Stimulated activated CD8-positive, alpha-beta memory T cell treated with anti-CD3 and anti-CD28 coated beads, Interleukin-15, amount 100 ng/mL, for 24 hours (primary cell): ENCODE measurements at places on chromosomes 1 and 21.

- no peak for DNase-seq
These were observed 26.3 kb downstream of the USP24 start for GRCh38 chr1:55188909-55189308.

GRCh38 chr1:155324717-155325602 lies 4.3 kb downstream of the RUSC1 start:
- no peak for DNase-seq

GRCh38 chr1:237258871-237259270 lies 216.9 kb downstream of the RYR2 start:
- no peak for DNase-seq

DNA sequence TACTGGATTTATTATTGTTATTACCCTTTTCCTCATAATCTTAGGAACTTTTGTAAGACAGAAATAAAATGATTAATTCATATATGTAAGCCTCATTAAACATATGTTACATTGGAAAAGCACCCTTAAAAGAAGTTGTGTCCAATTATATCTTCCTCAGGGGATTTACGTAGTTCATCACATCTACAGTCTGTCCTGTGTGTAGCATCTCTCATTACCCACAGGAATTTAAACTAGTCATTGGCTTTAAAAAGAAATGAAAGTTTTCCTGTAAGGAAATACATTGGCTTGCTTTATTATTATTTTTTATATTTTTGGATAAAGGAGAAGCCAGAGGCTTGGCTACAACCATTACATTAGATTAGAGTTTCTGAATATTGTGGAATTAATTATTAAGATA lies 56.1 kb downstream of the SWT1 start:
- DNase-seq = no peak

- no peak for DNase-seq
These were observed 63.7 kb upstream of the COG2 start for GRCh38 chr1:230578616-230579015.

- DNase-seq = no peak
These were observed 2.4 kb downstream of the BEST4 start for GRCh38 chr1:44785501-44786137.

DNA sequence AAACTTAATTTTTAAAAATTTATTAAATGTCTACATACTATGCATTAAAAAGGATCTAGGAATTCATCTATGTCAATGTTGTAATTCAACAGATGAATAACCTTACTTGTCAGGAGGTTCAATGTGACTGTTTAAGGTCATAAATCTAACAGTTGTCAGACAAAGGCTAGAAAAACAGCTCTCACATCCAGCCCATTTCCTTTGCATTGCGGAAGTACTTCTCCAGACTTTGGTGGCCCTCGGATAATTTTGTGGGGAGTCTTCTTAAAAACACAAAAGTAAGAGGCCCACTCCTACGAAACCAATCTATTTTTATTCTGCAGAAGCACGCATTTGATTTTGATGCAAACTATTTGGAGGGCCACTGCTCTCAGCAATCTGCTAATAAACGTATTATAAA lies 122.6 kb upstream of the CHRM3 start:
- DNase-seq = no peak

DNA sequence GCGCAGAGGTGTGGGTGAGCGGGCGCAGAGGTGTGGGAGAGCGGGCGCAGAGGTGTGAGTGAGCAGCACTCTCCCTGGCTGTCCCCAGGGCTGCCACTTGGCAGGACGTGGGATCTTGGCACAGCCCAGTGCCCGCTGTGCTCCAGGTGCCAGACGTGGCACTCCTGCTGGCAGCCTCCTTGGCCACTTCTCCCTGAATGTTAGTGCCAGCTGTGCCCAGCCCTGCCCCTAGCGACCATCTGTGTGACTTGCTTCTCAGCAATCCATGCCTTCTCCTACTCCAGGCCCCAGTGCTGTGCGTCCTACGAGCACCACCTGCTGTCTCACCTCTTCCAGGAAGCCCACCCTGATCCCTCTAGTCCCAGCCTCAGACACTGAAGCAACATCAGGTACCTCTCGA lies 30.5 kb downstream of the KRTAP10-1 start:
- DNase-seq = no peak

DNA sequence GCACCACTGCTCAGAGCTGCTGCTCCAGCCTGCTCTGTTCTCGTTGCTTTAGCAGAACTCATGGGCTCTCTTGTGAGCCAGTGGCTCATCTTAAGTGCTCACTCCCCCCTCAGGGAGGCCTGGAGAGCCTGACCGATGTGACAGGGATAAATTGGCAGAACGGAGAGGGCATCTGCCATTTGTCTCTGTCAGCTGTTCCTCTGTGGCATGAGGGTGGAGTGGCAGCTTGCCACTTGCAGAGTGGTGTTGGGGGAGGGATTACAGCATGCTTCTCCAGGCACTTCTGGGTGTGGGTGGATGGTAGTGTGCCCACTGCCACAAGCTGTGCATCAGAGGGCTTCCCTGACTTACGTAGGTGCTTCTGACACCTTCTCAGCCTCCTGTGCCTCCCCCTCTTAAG lies 229.5 kb downstream of the PAPPA2 start:
- no peak for DNase-seq

- DNase-seq = no peak
These were observed 1.3 kb downstream of the DYRK1A start for GRCh38 chr21:37367703-37368540.

DNA sequence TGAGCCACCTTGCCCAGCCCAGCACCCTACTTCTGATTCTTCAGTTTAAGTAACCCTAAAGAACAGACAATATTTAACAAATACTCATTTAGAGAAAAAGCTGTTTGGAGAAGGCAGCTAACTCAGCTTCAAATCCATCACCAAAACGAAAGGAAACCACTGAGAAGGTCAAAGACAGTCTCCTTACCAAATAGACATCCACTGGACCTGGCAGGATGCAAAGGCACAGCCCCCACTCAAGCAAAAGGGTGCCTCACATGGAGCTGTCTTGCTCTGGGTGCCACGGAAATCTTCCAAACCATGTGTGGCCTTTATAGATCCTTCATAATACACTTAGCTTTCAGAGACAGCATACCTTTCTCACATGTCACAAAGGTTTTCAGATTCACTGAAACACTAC lies 165.5 kb downstream of the RERE start:
- DNase-seq = no peak

DNA sequence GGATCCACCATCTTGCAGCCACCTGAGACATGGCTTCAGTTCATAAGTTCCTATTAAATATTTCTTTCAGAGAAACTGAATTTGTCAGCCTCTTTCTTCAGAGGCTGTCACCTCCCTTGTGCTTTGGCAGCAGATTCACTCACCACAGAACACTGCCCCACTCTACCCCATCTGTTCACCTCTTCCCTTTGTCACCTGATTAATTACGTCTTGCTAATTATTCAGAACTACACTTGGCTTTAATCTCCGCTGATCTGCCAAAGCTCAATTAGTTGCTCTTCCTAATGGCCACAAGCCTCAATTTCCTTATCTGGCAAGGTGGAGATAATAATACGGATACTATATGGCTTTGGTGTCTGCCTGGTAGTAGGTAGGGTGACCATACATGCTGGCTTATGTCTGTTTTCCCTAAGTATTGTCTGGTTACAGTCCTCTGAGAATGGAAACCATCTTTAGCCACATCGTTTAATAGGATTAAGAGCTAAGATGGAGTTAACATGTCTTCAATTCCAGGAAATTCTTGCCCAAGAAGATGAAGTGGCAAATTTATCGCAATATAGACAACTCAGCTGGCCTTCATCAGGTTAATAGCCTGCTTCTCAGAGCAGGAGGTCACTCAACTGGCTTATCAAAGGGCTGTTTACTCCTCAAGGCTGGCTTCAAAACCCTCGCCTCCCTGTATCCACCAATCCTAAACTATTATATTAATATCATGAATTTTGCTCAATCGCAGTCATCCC lies 58.2 kb upstream of the ADAR start:
- DNase-seq = no peak

DNA sequence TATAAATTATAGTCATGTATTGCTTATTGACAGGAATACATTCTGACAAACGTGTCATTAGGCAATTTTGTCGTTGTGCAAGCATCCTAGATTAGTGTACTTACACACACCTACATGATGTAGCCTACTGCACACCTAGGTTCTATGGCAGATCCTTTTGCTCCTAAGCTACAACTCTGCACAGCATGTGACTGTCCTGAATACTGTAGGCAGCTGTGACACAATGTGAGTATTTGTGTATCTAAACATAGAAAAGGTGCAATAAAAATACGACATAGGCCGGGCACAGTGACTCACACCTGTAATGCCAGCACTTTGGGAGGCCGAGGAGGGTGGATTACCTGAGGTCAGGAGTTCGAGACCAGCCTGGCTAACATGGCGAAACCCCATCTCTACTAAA lies 36.5 kb downstream of the TNFRSF8 start:
- DNase-seq = no peak

DNA sequence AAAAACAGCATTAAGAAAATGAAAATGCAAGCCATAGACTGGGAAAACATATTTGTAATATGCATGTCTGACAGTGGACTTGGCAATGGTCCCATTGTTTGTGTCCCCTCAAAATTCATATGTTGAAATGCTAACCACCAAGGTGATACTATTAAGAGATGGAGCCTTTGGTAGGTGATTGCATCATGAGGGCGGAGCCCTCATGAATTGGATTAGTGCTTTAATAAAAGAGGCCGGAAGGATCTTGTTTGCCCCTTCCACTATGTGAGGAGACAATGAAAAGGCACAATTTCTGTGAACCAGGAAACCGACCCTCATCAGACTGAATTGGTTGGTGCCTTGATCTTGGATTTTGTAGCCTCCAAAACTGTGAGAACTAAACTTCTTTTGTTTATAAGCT lies 232.3 kb downstream of the GPR52 start:
- no peak for DNase-seq

DNA sequence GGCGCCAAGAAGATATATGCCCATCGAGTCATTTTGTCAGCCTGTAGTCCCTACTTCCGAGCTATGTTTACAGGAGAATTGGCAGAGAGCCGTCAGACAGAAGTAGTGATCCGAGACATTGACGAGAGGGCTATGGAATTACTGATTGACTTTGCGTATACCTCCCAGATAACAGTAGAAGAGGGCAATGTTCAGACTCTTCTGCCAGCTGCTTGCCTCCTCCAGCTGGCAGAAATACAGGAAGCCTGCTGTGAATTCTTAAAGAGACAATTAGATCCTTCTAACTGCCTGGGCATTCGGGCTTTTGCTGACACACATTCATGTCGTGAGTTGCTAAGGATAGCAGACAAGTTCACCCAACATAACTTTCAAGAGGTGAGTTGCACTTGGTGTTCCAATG lies 19.1 kb downstream of the KLHL20 start:
- no peak for DNase-seq

DNA sequence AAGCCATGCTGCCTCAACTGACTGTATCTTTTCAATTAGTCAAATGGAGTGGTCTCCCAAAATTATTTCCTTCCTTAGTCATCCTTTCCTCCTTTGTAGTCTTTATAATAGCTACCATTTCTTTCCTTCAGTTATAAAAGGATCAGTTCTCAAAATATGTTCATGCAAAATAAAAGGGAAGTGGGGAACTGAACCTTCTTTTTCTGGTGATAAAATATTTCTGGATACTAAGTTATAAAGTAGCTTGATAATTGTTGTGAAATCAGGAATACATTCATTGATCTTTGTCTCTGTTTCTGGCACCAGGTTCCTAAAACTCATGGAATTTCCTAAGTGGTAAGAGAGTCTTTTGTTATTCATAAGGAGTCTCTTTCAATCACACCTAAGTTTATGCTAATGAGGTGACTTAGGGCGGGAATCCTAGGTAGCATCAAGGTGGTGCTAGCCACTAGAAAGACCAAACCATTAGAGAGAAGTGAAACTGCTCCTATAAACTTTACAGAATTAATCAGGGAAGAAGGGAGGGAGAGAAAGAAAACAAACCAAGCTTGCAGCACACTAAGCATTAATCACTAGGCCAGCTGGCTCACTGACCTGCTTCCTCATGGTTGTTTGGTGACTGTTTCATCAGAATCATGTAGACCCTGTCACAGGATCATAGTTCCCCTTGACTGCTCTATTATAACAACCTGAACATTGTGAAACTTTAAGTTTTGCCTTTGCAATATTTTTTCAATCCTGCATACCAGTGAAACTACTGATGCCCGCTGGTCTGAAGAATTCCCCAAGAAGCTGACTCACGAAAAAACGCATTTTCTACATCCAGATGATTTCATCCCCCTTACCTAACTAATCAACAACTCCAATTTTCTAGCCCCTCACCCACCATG lies 161.6 kb upstream of the PTBP2 start:
- DNase-seq = no peak

DNA sequence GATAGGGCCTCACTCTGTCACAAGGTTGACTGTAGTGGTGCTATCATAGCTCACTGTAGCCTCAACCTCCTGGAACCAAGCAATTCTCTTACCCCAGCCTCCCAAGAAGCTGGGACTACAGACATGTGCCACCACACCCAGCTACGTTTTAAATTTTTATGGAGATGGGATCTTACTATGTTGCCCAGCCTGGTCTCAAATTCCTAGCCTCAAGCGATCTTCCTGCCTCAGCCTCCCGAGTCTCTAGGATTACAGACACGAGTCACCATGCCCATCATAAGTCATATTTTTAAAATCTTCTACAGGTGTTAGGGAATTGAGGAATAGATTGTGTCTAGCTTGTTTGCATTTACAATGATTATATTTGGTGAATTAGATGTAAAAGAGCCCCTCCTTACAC lies 127.0 kb downstream of the CCDC185 start:
- no peak for DNase-seq

DNA sequence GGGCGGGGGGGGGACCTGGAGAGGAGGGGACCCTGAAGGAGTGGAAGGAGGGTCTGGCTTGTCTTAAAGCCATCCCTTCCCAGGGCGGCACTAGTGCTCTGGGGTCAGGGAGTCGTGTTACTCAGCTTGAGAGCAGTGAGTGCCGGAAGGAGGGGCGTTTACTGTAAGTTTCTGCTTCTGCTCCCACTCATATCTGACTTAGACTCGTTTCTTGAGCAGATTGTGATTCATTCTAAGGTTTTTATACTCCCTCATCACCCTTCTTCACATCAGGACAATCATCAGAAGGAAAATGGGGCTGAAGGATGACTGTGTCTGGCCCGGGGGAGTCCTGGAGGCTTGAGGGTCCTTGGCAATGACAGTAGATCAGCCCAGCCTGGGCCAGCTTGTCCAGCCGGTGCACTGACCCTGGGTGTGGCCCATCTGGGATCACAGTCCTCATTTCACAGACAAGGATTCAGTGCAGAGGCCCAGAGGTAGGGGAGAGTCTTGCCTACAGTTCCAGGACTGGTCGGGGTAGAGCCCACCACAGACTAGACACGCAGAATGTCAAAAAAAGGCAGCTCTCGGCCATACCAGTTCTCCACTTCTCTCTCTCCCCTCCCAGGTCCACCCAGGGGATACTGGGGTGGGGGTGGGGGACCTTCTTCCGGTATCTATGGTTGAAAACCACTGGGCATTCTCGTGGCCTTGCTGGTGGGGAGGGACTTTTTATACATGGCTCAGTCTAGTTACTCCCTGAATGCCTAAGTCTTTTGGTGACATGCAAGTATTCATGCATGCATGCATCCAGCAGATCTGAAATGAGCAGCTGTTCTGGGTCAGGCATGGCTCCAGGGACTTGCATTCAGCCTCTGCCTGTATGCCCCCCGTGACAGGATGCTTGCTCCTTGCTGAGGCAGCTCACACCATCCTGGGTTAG lies 5.1 kb downstream of the TNFRSF8 start:
- DNase-seq = no peak

GRCh38 chr1:46582972-46583371 lies 21.1 kb downstream of the MKNK1 start:
- no peak for DNase-seq

- no peak for DNase-seq
These were observed 84.5 kb upstream of the GCLM start for GRCh38 chr1:93993731-93994130.
